ENCODE measurements at places on chromosomes 7 and 10.

DNA sequence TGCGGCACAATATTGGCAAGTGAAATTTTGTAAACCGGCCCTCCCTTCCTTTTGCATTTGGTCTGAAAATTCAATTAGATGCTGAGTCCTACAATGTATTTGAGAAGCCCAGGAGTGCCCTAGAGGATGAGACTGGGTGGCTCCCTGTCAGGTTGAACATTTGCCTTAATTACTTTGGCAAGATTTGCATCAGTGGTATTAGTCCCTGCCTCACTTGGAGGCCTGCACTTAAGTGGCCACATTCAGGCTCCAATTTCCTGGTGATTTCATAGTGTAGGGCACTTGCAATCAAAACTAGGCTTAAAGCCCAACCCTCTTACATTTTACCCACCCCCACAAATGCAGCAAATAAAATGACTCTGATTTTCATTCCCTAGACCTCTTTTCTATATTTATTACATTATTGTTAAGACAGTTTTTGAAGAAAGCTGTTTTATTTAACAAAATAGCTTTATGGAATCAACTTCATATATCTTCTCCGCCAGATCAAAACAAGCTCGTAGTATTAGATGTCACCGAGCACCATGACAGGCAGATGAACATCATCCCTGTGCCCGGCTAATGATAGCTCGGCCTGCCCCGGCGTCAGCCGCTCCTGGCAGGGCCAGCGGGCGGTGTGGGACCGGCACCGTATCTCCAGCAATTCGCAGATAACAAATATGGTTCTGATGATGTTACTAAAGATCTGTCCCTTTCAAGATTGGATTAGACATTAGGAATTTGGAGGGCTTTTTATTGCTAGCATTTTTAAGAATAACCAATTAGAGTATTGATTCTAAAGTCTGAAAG lies 73.6 kb downstream of the EGFR start:
- DNase-seq: no peak

- no peak for DNase-seq
These were observed 96.3 kb upstream of the DDC start for GRCh38 chr7:50661345-50662040.

- DNase-seq: no peak
These were observed 285.5 kb downstream of the TWIST1 start for GRCh38 chr7:18831943-18832342.

DNA sequence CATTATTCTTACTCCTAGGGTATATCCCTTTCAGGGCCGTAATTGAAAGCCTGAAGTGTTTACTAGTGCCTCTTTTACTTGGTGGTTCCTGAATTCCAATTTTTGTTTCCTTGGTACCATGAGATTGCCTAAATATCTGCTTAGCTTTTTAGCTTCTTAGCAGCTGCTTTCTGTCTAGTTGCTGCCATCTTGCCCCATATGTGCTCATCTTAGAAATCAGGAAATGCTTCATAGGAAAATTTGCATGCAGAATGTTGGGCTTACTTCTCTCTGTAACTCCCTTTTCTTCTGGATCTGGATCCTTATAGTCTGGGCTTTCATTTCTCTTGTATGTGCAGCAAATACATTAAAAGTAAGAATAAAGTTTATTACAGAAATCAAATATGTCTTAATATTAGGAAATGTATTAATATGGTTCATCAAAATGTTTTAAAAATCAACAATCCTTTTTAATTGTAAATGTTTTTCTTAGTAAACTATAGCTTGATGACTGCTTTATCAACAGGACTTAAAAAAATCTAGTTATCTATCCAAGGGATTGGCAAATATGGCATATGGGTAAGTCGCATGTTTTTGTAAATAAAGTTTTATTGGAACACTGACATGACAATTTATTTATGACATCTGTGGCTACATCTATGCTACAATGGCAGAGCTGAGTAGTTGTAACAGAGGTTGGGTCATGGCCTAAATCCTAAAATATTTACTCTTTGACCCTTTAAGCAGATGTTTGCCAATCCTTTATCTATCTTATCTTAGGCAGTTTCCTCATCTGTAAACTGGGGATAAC lies 73.5 kb upstream of the CDK6 start:
- no peak for DNase-seq

DNA sequence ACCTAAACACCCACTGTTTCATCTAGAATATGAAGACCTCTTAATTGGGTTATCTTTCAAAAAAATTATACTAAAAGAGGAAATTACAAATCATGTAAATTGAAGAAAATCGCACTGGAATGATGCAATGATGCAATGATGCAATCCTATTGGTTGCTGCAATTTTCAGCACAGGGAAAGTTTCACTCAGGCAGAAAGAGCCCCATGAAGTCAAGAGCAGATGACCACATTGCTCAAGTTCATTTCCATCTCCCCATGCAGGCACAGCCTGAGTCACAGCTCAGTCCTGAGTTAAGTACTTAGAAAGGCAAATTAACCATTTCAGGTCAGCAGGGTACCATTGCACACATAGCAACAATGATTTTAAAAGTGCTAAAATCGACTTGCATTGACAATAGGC lies 180.3 kb upstream of the MYO3A start:
- DNase-seq: no peak

DNA sequence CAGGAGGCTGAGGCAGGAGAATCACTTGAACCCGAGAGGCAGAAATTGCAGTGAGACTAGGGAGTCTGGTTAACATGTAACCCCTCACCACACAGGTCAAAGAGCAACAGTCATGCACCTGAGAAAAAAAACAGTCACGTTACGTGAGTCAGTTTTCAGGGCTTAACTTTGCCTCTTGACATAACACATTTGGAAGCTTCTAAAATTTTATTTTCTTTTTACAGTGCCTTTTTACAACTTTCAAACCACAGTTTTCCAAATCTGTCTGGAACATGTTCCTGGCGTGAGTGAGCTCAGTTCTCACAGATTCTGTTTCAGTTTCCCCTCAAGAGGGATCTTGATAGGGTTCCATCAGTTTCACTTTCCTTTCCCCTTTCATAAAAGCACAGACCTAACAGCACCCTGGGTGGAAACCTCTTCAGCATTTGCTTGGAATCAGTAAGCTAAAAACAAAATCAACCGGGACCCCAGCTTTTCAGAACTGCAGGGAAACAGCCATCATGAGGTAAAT lies 4.4 kb downstream of the IFIT3 start:
- no peak for DNase-seq

GRCh38 chr10:70558295-70558694 lies 44.2 kb downstream of the PRF1 start:
- DNase-seq: no peak

- no peak for DNase-seq
These were observed 282.5 kb downstream of the GALNT17 start for GRCh38 chr7:71414490-71414889.

- no peak for DNase-seq
These were observed 6.3 kb upstream of the ZNF503 start for GRCh38 chr10:75407713-75408508.

DNA sequence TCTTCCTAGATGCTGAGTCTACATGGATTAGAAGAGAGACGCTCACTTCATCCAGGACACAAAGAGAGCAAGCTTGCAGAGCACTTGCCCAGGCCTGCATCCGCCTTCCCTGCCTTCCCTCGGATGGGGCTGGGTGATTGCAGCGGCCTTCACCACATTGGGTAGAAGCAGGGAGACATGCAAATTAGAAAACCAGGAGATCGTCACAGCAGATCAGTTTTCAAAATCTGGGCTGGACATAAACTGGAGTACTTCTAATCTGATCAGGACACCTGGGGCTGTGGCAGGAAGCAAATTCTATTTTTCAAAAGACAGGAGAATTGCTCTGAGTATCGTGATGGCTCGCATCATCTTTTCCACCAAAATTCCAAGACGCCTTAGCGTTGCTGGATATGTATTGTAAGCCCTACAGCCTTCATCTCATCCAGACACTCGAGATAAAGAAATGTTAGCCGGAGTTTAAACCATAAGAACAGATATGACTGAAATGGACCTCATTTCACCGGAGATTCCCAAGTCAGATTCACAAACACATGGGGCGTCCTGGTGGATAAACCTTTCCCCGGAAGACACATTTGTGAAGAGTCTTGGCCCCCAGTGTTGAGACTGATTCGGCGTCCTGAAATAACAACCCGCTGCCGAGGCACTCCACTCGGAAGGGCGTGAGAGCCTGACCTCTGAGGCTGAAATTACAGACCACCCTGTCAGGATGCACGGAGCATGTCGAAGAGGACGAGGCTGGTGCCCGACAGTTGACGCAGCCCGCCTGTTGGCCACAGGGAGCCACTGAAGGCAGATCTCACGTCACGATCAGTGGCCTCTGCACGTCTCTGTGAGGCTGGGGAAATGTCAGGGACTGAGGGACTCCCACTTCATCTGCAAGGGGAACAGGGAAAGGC lies 91.2 kb upstream of the PARD3 start:
- no peak for DNase-seq

DNA sequence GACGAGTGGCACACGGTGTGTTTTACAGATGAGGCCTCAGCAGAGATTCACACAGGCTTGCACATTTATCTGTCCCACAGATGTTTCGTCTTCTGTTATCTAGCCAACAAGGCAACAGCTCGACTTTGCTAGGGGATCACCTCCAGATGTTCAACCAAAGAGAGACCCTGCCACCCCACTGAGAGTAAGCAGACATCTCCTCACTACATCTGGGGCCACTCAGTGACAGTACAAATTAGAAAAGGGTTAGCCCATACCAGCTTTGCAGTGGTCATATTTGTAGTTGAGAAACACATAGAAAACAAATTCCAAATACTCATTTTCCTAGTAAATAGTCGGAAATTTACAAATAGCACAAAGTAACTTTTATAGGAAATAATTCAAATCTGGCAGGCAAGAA lies 164.2 kb downstream of the HDAC9 start:
- DNase-seq: no peak

GRCh38 chr10:112429147-112429546 lies 17.6 kb downstream of the ZDHHC6 start:
- no peak for DNase-seq

DNA sequence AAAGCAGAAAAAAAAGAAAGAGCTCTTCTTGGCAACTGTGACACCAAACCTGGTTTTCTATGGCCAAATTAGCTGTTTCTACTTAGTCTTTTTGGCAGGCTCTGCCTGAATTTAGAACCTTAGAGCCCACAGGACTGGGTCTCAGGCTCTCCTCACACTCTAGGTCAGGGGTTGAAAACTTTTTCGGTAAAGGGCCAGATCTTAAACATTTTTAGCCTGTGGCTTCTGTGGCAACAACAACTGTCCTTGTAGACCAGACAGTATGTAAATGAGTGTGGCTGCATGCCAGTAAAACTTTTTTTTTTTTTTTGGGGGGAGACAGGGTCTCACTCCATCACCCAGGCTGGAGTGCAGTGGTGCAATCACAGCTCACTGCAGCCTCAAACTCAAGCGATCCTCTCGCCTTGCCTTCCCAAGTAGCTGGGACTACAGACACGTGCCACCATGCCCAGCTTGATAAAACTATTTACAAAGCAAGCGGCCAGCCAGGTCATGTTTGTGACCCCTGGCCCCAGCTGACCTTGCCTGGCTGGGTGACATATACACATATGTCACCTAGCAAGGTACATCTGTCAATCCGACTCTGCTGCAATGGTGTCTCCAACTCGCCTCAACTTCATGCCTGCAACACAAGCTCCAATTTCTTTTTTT lies 17.4 kb downstream of the KPNA7 start:
- DNase-seq: no peak

DNA sequence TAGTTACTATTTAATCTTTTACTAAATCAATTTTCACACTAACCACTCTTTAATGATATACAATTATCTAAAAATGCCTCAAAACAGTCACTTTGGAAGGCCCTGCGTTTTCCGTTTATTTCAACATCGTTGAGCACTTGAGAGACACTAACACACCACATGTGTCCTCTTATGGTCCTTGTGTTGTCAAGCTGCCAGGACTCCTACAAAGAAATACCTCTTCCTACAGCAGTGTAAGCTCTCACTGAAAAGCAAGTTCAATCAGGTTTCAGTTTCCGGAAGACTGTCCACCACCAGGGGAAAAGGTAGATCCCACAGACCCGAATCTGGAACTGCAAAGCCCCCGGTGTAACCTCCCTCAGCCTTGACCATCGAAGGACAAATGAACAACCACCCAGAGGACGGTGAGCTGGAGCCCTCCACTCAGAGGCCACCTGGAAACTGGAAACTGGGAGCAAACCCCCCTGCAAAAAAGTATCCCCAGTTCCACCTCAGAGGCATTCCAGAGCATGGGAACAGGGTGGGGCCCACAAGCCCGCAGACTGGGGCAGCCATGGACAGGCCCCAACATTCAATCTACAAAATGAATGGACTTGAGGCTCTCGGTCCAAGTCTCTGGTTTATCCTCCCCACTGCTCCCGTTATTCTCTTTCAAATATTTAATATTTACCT lies 37.6 kb downstream of the KCNH2 start:
- DNase-seq: no peak

GRCh38 chr7:11141541-11141940 lies 167.9 kb downstream of the PHF14 start:
- no peak for DNase-seq

GRCh38 chr10:17792991-17793390 lies 16.2 kb upstream of the MRC1 start:
- no peak for DNase-seq

DNA sequence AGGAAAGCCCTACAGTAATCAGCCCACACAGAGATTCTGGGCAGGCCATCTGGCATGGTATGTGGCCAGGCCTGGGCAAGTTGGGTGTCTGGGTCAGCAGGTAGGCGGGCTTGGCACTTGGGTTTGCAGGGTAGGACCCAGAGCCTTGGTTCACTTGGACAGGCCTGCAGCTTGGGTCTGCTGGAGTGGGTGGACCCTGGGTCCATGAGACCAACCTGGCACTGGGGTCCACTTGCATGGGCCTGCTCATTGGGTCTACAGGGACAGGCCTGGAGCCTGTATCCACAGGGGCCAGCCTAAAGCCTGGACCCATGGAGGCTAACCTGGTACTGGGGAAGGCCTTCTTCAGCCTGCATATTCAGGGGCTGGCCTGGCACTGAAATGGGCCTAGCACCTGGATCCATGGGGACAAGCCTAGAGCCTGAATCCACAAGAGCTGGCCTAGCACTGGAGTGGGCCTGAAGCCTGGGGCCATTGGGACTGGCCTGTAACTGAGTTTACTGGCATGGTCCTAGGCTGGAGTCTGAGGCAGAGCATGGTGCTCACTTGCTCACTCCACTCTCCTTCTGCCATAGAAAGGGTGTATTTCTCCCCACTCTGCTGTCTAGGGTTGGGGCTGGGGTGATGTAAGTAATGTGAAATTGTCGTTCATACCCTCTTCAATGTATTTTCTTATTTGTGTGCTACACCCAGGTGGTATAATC lies 315.0 kb downstream of the AHR start:
- no peak for DNase-seq

DNA sequence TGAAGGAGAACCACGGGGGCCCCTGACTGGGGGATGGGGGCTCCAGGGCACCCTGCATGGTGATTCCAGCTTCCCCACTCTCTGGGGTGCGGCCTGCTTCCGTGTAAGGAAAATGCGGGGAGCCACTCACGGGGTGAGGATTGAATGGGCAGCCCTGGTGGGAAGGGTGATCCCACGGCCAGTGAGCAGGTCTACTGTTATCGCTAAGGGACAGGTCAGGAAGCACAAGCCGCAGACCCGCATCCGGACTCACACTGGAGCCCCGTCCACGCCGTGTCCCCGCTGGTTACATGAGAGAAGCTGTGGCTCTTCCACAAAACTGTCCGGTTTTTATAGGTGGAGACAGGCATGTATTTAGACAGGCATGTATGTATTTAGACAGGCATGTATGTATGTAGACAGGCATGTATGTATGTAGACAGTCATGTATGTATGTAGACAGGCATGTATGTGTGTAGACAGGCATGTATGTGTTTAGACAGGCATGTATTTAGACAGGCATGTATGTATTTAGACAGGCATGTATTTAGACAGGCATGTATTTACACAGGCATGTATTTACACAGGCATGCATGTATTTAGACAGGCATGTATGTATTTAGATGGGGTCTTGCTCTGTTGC lies 5.7 kb downstream of the PSMG3 start:
- DNase-seq: no peak
